Stimulated activated CD8-positive, alpha-beta memory T cell treated with anti-CD3 and anti-CD28 coated beads, Interleukin-7, amount 100 ng/mL, for 1 hour (primary cell): ENCODE measurements at places on chromosomes 1 and 21.
A peak's percentile ranks its signal among the peaks of the same experiment; 100 is the strongest.

- no peak for DNase-seq
These were observed 14.8 kb downstream of the ALX3 start for GRCh38 chr1:110055493-110056284.

GRCh38 chr1:14742181-14742980 is 143.9 kb downstream of the KAZN start:
- DNase-seq: no peak

DNA sequence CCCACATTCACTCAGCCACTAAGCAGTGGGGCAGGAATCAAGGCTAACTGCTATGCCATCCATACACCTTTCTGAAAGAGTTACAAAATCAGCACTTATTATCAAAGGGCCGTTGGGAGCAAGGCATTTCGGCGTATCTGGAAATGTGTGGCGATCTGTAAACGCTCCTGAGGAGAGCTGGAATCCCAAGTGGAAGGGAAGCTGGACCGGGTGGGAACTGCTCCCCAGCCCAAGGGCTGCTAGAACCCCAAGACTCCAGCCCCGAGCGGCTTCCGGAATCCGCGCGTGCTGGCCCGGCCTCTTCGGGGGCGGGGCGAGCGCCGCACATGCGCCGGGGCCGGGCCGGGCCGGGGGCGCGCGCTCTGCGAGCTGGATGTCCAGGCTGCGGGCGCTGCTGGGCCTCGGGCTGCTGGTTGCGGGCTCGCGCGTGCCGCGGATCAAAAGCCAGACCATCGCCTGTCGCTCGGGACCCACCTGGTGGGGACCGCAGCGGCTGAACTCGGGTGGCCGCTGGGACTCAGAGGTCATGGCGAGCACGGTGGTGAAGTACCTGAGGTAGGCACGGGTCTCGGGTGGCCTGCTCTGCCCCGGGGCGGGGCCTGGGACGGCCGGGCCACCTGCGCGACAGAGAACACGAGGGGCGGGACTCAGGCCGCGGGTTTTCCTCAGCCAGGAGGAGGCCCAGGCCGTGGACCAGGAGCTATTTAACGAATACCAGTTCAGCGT is at the start of gene NAXE:
NAXE (plus strand) TSS at position 345 of the 726 bp plus-strand sequence; CDS start at position 374, 29 bp downstream.
- peak; percentile 43 for DNase-seq

- no peak for DNase-seq
These were observed 185.0 kb downstream of the MATN1 start for GRCh38 chr1:30538226-30538992.

DNA sequence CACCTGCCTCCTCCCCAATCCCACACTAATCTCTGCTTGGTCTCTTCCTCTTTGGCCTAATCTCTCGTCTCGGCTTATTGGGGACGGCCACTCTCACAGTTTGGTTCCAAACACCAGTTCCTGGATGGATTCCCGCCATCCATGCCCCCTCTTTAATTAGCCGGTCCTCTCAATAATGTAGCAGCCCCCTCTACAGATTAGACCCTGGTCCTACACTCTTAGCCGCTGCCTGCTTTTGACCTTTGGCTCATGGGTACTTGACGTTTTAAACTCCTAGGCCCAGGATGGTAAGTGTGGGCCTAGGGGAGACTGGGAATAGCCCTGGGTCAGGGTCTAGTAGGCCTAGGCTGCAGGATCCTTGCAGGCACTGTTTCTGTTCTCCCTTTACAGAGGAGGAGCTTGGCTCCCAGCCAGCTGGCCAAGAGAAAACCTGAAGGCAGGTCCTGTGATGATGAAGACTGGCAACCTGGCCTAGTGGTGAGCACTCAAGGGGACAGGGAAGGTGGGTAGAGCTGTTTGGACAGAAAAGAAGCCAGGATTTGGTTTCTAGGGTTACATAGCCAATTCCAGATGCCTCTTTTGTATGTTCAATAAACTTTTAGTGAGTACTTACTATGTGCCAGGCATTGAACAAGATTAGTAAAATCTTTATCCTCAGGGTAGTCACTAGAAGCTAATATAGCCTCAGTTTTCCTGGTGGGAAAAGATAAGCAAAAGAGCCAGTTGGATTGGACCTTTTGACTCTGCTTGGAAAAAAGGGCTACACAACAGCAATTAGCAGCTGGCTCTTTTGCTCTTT is 758 bp downstream of the RAD54L start:
- no peak for DNase-seq

DNA sequence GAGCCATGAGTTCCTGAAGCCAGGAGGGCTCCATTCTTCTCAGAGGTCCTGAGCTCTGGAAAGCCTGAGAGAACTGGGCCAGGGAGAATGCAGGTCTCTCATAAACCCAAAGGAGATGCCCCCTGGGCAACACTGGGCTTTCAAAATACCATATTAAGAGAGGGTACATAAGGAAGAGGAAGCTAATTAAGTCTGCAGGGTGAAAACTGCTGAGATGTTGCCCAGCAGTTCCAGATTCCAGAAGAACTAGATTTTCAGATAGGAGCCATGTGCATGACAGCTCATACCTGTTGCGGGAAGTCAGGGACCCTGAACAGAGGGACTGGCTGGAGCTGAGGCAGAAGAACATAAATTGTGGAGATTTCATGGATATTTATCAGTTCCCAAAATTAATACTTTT is 40.9 kb downstream of the CYP4A11 start:
- DNase-seq: no peak

DNA sequence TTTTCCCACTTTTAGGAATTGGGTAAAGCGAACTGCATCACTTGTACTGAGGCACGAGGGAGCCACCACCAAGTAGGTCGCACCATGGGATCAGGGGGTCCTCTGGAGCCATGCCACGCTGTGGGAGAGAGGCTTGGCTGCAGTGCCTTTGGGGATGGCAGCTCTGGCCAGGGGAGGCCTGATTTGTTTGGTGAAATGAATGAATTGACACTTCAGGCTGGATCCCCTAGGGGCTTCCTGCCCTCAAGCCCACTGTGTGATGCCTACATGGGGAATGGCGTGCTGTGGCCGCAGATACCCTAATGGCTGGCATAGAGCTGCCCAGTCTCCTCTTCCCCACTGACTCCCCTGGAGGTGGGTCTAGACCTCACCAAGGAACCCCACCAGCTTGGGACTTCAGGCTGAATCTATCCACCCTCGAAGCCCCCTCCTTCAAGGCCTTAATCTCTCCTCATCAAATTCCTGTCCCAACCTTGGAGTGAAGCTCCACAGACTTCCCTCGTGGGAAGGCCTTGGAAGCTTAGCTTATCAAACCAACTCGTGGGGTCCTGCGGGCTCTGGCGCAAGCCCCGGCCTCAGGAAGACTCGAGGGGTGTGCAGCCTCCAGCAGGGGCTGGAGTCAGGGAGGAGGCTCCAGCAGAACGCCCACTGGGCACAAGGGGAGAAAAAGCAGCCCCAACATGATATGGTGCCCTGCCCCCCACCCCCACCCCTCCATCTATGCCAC is 64.6 kb downstream of the VWA5B1 start:
- DNase-seq: no peak

- no peak for DNase-seq
These were observed 150.6 kb downstream of the ZNF648 start for GRCh38 chr1:181910905-181911304.

DNA sequence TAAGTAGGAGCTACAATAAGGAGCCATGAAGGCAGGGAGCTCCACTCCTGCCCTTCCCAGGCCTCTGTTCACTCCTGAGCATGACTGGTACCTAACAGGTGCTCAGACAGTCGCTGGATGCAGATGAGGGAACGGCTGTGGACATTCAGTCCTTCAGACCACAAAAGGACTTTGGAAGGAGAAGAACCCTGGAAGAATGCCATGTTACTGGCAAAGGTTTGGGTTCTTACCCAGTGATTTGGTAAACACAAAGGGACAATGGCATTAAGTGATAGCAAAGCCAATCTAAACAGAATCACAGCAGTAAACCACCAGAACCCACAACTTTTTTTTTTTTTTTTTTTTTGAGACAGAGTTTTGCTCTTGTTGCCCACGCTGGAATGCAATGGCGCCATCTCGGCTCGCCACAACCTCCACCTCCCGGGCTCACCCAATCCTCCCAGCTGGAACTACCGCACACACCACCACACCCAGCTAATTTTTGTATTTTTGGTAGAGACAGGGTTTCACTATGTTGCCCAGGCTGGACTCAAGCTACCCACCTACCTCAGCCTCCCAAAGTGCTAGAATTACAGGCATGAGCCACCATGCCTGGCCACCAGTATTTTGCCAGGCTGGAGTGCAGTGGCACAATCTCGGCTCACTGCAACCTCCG is 7.5 kb upstream of the CBR3 start:
- no peak for DNase-seq

DNA sequence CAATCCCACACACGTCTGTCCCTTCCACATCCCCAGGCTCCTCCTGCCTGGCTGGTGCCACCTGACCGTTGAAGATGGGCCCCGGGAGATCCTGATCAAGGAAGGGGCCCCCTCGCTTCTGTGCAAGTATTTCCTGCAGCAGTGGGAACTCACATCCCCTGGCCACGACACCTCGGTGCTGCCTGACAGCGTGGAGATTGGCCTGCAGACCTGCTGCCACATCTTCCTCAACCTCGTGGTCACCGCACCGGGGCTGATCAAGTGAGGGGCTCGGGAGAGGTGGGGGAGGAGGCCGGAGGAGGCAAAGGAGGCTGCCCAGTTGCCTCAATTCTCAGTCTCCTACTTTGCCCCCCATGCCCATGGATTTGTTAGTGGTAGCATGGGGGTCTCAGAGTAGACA is 5.6 kb downstream of the NCDN start:
- DNase-seq: no peak

DNA sequence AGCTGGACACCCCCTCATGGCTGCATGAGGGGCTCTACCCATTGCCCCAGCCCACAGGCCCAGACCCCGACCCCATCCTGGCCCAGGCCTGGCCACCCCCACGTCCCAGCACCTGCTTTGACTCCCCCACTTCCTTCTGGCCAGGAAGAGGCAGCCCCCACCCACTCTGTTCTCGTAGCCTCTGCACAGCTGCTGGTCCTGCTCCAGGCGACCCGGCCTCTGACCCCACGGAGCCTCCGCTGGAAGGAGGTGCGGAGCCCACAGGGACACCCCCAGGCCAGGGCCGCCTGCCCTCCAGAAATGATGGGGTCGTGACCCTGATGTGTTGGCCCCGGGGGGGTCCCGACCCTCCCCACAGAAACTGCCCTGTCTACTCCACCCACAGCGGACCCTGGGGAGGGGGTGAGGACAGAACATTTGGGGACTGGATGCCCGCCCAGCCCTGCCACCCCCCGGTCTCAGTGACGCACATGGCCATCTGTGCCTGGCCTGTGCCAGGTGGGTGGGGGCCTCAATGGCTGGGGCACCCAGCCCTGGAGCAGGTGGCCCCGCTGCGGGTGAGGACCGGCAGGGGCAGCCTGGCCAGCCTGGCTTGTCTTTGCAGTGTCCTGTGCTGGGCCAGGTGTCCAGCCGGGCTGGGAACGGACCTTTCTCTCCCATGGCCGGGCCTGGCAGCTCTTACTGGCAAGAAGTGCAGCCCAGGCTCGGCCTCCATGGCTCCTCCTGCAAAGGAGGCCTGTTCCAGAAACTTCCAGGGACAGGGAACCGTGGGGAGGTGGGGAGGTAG is 78.6 kb downstream of the MORN1 start:
- no peak for DNase-seq

DNA sequence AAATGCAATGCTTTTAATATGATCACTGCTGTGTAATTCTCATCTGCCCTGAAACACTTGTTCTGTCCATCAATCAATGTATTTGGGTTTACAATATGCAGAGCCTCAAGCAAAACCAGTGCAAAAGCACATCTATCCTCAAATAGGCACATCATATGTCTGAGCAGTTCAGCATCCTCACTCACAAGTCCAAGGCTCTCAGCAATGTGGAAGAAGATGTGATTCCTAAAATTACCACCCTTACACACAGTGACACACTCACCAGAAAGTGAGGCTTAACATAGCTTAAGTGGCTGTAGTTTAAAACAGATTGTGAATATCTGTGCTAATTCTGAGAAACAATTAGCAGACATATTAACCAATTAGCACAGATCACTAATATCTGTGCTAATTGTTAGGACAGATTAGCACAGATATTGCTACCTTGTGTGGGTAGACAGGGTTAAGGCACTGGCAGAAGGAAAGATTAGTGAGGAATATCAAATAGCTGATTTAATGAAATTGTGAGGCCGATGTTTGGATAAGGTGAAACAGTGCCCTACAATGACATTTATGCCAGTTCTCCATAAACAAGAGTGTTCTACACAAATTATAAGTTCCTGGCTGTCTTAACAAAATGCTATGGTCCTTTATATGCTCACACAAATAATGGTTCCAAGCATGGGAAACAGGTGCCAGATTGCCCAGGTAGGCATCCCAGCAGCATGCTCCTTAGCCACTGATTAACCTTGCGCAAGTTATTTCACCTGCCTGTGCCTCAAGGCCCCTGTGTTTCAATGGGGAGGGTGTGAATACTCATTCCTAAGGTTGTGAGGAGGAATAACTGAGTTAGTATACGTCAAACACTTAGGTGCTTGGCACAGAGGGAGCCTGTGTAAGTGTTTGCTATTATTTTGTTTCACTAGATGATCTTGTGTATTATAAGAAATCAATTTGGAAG is 41.7 kb downstream of the MRPL39 start:
- DNase-seq: no peak

GRCh38 chr1:218165701-218166114 is 119.4 kb upstream of the RRP15 start:
- DNase-seq: no peak

DNA sequence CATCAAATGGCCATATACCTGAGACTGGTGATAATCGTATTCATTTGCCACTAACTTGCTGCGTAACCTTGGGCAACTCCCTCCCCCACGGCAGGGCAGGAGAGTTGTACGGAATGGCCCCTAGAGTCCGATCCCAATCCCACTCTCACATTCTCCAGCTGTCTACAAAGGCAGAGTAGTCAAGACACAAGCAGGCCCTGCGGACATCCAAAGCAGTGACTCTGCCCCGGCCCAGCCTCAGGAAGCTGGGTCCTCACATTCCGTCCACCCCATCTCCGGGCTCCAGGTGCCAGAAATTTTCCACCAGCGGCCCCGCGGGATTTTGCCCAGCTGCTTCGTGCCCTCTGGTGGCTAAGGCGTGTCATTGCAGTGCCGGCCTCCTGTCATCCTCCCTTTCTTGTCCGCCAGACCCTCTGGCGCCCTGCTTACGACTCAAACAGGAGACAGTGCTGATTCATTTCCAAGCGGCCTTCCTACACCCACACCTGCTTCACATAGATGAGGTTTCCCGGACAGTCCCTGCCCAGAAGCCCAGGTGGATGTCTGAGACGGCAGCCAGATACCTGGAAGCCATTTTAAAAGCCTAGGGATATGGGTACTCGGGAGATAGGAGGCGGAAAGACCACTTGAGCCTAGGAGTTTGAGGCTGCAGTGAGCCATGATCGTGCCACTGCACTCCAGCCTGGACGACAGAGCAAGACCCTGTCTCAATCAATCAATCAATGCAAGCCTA is 2.9 kb upstream of the S100A2 start:
- peak; percentile 63 for DNase-seq

DNA sequence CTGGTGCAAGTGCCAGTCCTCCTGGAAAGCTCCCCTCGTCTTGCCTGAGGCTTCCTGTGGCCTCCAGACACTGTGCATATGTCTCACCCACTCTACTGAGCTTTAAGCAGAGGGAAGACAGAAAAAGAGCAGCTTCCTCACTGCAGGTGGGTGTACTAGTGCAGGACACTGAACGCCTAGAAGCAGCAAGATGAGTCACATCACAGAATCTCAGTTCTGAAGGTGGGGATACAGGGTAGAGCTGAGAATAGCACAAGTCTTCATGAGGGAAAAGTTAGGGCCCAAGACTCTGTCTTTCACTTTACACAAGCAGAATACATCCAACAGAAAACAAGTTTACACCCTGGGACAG is 37.4 kb downstream of the PCAT6 start:
- no peak for DNase-seq

GRCh38 chr21:31589820-31590219 is 69.7 kb upstream of the SOD1 start:
- DNase-seq: no peak

GRCh38 chr1:85297855-85298629 is 21.6 kb upstream of the BCL10 start:
- DNase-seq: peak; percentile 46

- DNase-seq: no peak
These were observed 33.0 kb downstream of the PDE4B start for GRCh38 chr1:65825741-65826140.
